ENCODE measurements at places on chromosomes 11 and 22. TPM values are rescaled to one million over a fixed set of nuclear protein-coding genes. Genes with fewer than 3 reads are reported as not detected.

- no peak for DNase-seq
Measured at GRCh38 chr11:40732132-40732531, 727.3 kb downstream of the LRRC4C start.

DNA sequence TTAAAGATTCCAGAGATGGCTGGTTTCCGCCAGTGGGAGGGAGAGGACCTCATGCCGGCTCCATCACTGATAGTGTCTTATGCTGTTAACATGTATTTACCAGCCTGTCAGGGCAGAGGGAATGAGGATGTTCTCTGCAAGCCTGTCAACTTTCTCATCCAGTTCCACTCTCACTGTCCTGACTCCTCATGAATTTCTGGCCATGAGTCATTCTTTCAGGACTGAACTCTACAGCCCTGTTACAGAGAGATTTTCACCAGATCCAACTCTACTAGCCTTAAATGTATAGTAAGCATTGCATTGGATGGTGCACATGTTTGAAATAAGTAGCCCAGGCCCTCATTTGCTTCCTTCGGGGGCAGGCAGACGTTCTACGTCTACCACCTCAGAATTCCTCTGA is 387.7 kb downstream of the TMEM135 start:
- no peak for DNase-seq

SSH3 gene
- 37.0 TPM for total RNA-seq

GRCh38 chr11:12983336-12983735 is 25.8 kb upstream of the RASSF10 start:
- DNase-seq = no peak

OR2D2 gene
- not detected for total RNA-seq

SAA2 gene
- 26.3 TPM for total RNA-seq

- DNase-seq = no peak
Measured at GRCh38 chr11:33383075-33383919, 126.1 kb downstream of the HIPK3 start.

- no peak for DNase-seq
Measured at GRCh38 chr22:32309585-32310251, 47.9 kb upstream of the RFPL3 start.

GRCh38 chr11:73478737-73479347 is 102.6 kb downstream of the RELT start:
- no peak for DNase-seq

MAJIN gene
- not detected for total RNA-seq

DNA sequence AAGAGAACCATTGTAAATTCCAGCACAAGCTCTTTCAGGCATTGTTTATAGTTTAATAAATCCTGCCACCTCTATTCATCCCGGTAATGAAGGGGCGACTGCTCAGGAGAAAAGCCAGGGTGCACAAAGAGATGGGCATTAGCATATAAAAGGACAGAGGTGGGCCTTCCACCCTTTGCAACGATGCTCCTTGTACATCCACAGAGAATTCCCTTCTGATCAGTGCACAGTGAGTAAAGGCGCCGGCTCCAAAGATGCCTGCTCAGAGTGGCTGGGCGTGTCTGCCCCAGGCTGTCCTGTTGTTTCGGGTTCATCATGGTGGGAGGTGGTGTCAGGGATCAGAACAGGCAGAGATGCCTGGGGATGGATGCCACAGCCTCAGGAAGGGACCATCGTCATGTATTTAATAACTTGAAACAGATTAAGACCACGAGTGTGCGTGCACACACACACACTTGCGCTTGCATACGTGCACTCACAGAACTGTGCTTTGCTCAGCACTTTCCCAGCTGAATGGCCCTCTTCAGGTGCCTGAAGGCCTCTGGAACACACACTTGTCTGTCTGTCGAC is 305.0 kb downstream of the TBC1D22A start:
- no peak for DNase-seq

GRCh38 chr11:32567154-32567553 is 16.5 kb upstream of the EIF3M start:
- no peak for DNase-seq

MMP8 gene
- total RNA-seq = 0.42 TPM

FBLN1 gene
- total RNA-seq = 500 TPM

MMP12 gene
- total RNA-seq = 1.4 TPM

GRCh38 chr11:12239396-12239795 is 129.0 kb downstream of the MICAL2 start:
- no peak for DNase-seq

MGAT3 gene
- total RNA-seq = 2.5 TPM
